RWPE1 (cell line): ENCODE measurements at places on chromosomes 6 and 20.

GRCh38 chr6:163984124-163984936, 569.8 kb downstream of the QKI start:
- DNase-seq, result no peak

DNA sequence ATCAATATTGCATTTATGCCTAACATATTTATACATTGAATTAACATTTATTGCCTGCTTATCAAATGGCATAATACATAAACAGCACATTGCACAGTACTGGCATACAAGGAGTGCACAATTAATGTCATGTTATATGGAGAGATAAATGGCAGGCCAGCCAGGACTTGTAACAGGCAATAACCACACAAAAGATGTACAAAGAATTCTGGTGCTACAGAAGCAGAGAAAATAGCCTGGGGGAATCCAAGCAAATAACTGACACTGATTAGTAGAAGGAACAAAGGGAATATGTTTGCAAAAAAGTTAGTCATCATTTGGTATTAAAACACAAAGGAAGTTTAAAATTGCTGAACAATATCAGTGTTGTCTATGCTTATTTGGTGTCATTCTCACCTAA, 27.3 kb downstream of the COL21A1 start:
- DNase-seq, result peak; percentile 68

- no peak for DNase-seq
Observed at GRCh38 chr20:55439070-55439469, 566.2 kb downstream of the CBLN4 start.

GRCh38 chr20:40156600-40157317, 532.3 kb downstream of the MAFB start:
- DNase-seq, result no peak

DNA sequence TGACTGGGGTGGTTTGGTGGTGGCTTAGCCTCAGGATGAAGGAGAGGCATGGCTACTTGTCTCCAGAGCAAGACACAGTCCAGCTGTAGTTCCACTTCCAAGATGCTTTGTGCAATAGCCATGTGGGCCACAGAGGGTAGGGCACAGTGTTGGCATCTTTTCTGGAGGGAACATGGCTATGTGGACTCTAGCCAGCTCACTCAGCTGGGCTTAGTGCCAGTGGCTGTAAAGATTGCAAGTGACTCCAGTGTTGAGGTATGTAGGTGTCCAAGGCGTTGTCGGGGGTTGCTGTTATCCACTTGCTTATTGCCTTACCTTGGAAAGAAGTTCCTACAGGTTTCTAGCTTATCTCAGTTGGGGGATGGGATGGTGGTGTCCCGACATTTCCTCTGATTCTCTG, 233.4 kb downstream of the CD109 start:
- DNase-seq, result peak; percentile 66
